ENCODE measurements at places on chromosomes 7 and 10.

DNA sequence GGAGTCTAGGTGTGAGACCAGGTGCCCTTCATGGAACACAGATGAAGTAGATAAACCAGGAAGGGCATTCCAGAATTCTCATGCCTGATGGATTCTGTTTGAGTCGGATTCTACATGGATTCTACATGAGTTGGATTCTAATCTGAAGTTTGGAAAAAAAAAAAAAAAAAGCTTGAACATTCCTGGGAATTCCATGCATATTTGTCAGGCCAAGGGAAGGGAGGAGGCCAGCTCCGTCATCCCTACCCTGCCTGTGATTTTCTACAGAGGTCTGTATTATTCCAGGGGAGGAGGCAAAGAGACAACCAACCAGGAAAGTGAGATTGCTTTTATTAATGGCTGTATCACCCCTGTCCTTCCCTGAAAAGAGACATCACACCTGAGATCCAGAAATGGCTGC lies 27.8 kb upstream of the EBLN1 start:
- no peak for DNase-seq

DNA sequence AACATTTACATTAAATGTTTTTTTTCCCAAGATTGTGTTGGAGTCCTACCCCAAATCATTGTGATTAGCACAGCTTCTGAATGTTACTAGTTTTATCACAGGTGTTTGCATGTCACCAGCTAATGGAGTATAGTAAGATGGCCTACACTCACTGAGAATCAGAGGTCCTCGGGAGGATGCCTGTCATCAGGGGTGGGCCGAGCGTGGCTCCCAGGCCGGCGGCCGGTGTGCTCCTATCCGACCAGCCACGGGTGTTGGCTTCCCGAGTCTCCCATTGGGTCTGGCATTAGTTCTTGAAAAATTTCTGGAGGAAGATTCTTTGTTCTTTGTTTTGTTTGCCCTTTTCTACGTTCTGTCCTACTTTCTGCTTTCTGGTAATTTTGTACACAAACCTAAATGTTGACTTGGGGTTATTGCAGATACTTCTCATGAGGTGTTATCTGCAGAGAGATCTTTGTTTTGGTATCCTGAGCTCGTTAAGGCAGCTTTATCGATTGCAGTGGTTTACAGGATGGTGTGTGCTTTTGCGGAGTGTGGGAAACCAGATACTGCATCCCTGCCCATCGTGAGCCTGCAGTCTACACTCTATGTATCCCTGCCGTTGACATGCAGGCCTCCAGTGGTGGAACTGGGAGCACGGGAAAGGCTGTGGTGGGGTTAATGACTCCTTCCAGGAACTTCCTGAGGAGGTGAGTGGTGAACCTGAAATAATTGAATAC lies 67.3 kb upstream of the DNAJB6 start:
- DNase-seq: no peak

GRCh38 chr10:19816411-19817230 lies at the start of gene PLXDC2:
Gene PLXDC2 (plus strand): TSS chr10:19816432.
- DNase-seq: no peak

GRCh38 chr10:47037654-47038425 lies 126.6 kb downstream of the PTPN20 start:
- DNase-seq: no peak

- DNase-seq: no peak
Measured at GRCh38 chr10:123385508-123386080, 231.4 kb downstream of the BUB3 start.

- DNase-seq: no peak
Measured at GRCh38 chr10:114547514-114547913, 110.6 kb downstream of the ABLIM1 start.

DNA sequence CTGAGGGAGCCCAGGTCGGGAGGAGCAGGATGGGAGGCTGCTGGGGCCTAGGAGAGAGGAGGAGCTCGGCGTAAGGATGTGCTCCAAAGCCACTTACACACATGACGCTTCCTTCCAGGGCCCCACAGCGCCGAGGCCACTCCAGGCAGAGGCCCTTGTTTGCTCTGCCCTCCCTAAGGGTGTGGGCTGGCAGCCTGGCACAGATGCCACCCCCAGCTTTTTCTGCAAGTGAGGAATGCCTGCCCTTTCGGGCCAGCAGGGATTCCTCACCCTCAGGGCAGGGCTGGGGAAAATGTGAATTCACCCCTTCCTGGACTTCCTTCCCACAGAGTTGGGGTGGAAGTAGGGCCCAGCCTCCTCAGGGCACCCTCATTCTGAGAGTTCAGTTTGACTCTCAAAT lies 5.6 kb upstream of the AQP1 start:
- no peak for DNase-seq

GRCh38 chr7:11130012-11130411 lies 156.3 kb downstream of the PHF14 start:
- no peak for DNase-seq

- no peak for DNase-seq
Measured at GRCh38 chr10:132444877-132445351, 47.9 kb downstream of the PWWP2B start.

DNA sequence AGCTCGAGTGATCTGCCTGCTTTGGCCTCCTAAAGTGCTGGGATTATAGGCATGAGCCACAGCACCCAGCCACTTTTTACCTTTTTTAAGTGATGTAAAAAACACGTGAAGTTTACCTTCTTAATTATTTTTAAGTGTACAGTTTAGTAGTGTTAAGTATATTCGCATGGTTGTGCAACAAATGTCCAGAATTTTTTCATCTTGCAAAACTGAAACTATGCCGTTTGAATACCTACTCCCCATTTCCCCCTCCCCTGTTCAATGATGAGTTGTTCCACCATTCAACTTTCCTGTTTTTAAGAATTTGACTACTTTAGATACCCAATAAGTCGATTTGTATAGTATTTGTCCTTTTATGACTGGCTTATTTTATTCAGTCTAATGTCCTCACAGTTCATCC lies 10.9 kb downstream of the NRBF2 start:
- DNase-seq: no peak

GRCh38 chr7:101137651-101138212 lies 10.8 kb downstream of the SERPINE1 start:
- DNase-seq: no peak

DNA sequence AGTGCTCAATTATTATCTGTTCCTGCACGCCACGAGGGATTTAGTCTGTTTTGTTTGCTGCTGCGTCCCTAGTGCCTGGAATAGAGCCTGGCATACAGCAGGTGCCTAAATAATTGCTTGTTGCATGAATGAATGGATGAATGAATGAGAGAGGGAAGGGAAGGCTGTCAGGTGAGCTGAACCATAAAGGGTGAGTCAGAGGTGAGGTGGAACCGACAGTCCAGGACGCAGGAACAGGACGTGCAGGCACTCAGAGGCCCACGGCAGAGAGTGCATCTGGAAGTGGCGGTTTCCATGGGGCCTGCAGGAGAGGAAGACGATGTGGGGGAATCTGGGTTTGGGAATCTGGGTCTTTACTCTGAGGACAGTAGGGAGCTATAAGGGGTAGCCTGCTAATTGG lies 17.7 kb upstream of the PPIF start:
- no peak for DNase-seq

DNA sequence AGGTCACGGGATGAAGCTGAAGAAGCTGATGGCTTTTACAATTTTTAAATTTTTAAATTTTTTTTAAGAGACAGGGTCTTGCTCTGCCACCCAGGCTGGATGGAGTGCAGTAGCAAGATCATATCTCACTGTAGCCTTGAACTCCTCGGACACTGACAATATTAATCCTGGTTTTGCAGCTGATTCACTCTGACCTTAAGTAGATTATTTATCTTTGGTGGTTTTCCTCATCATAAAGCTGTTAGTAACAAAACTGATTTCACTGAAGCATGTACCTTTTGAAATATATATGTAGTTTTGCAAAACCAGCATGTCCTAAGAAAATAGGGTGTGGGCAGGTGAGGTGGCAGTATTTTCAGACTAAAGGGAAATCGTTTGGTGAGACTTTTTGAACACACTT lies 56.0 kb downstream of the DYNC2I1 start:
- no peak for DNase-seq

DNA sequence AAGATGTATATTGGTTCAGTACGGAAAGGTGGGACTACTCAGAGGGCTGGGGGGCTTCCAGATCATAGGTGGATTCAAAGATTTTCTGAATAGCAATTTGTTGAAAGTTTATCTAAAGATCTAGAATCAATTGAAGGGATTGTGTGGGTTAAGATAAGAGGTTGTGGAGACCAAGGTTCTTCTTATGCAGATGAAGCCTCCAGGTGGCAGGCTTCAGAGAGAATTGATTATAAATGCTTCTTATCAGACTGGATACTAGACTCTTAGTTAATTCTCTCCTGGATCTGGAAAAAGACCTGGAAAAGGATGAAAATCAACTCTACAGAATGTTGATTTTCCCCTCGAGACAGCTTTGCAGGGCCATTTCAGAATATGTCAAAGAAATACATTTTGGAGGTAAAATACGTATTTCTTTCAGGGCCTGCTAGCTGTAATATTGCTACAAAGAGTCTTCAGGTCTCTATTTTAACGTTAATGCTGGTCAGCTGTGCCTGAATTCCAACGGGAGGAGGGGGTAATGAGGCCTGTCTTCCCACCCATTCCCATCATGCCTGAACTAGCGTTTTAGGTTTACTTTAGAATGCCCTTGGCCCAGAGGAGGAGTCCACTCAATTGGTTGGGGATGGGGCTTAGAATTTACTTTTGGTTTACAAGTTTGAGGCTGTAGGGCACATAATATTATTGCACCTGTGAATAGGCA lies 12.8 kb upstream of the GPR15LG start:
- no peak for DNase-seq

GRCh38 chr7:30751696-30752273 lies at the start of gene INMT:
Gene INMT (plus strand): TSS chr7:30752135. CDS start chr7:30752151, 16 bp downstream.
- no peak for DNase-seq

DNA sequence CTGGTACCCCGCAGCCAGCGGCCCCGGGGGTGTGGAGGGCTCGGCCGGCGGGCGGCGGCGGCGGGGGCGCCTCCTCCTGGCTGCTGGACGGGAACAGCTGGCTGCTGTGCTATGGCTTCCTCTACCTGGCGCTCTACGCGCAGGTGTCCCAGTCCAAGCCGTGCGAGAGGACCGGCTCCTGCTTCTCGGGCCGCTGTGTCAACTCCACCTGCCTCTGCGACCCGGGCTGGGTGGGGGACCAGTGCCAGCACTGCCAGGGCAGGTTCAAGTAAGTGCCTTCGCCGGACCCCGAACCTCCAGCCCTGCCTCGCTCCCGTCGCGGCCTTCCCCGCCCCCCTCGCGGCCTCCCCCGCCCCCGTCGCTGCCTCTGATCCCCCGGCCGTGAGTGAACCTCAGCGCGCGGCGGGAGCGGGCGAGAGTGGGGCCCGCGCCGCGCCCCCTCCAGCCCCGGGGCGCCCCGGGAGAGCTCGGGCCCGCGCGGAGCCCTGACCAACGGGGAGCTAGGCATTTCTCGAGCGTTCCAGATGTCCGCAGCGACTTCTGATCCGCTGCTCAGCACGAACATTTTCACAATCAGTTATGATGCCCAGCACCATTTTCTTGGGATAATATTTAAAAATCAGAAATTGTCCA lies 727 bp downstream of the ATRNL1 start:
- DNase-seq: no peak

GRCh38 chr7:158029509-158029908 lies 558.1 kb downstream of the PTPRN2 start:
- no peak for DNase-seq

DNA sequence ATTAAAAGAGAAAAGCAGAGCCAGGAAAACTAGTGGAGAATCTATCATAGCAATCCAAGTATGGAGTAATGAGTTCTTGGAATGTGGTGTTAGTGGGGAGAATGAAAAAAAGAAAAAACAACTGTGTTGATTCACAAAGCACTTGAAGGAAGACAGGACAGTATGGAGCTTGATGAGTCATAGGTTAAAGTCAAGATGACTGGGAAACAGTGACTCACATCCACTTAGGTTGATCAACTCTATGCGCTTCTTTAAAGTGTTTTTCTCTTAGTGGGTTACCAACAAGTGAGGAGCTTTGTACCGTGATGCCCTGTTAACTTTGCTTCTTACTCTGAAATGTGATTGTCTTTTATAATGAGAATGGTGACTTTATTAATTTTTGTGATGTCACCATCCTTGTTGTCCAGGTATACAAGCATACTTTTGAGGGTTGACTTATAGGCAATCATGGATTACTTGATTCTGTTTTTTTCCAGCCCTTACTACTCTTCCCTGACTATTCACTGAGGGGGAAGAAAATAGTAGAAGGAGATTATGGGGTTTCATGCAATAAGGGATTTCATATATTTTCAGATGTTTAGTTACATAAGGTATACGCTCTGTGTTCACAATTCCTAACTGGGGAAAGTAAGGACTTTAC lies 32.1 kb upstream of the MDFIC start:
- DNase-seq: no peak

GRCh38 chr7:111362506-111363054 lies 199.7 kb downstream of the IMMP2L start:
- no peak for DNase-seq

DNA sequence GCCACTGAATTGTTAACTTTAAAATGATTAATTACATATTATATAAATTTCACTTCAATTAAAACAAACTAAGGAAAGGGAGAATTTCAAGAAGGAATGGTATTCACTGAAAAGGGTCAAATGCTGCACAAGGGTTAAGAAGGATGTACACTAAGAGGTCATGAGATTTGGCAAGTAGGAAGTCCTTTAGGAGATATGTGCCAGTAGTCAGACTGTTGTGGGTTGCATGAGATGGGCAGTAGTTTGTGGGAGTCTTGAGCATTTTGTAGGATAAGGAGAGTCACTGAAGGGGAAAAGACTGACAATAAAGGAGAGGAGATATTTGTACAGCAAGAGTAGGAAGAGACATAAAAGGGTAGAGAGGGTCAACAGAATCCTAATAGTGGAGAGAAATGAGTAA lies 12.4 kb upstream of the PTPN12 start:
- DNase-seq: no peak

GRCh38 chr7:17094963-17095574 lies 203.4 kb upstream of the AHR start:
- DNase-seq: peak; percentile 94

DNA sequence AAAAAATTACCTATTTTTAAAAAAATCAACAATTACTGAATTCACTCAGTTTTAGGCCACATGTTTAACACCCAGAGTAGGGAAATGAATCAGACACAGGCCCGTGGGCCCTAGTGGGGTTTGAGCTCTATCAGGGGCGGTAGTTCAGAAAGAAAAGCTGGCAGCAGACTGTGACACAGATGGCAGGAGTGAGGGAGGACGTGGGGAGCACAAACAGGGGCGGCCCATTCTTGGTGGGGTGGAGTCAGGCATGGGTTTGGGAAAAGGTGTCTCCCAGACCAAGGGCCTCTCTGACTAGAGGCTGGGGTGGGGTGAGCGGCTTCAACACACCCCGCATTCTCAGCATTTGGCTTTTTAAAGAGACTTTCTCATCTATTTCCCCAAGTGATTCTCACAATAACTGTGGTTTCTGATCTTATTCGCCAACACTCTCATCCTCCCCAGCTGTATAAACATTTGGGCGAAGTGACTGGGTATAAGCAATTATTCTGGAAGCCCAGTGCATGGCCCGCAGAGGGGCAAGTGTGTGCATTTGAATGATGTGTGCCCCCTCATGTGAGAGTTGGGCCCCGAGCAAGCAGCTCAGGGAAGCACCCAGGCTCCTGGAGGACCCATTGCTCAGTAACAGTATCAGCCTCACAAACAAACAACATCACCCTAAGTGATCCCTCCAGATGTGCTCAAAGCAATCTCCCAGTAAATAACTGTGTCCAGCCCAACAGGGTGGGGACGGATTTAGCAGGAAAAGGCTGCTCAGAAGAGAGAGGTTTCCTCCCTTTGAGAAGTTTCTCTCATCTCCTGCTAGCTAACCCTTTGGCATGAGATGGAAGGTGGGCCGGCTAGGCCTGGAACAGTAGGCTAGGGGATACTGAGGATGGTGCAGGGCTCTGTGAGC lies 437.6 kb upstream of the ZMIZ1 start:
- DNase-seq: no peak

GRCh38 chr10:11205030-11205772 lies 187.5 kb downstream of the CELF2 start:
- DNase-seq: no peak

- DNase-seq: peak; percentile 54
Measured at GRCh38 chr10:6300106-6300783, 97.5 kb downstream of the PFKFB3 start.

Data from breast epithelium (tissue), 4 donors.